ENCODE measurements at places on chromosomes 11 and 22.
A peak's percentile ranks its signal among the peaks of the same experiment; 100 is the strongest.

DNA sequence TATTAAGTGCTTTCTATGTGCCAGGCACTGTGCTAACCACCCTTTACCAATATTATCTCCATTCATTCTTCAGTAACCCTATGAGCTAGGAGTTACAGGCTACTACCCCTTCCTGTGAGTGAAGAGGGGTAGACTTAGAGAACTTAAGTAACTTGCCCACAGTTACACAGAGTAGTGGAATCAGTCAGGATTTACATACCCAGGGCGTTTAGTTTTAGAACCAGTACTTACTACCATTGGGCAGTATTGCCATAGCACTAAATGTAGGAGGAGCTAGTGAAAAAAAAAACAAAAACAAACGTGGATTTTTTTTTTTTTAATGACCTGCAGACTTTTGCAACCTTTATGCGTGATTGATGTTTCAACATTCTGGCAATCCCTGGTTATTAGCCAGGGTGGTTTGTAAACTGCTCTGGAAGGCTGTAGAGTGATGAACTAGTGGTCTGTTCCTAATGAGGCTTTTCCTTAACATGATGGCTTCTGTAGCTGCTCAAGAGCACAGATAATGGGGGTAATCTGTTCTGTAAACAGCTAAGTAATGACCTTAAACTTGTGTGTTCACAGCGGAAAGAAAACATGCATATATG, 11.4 kb downstream of the TBCEL start:
- DNase-seq = no peak

DNA sequence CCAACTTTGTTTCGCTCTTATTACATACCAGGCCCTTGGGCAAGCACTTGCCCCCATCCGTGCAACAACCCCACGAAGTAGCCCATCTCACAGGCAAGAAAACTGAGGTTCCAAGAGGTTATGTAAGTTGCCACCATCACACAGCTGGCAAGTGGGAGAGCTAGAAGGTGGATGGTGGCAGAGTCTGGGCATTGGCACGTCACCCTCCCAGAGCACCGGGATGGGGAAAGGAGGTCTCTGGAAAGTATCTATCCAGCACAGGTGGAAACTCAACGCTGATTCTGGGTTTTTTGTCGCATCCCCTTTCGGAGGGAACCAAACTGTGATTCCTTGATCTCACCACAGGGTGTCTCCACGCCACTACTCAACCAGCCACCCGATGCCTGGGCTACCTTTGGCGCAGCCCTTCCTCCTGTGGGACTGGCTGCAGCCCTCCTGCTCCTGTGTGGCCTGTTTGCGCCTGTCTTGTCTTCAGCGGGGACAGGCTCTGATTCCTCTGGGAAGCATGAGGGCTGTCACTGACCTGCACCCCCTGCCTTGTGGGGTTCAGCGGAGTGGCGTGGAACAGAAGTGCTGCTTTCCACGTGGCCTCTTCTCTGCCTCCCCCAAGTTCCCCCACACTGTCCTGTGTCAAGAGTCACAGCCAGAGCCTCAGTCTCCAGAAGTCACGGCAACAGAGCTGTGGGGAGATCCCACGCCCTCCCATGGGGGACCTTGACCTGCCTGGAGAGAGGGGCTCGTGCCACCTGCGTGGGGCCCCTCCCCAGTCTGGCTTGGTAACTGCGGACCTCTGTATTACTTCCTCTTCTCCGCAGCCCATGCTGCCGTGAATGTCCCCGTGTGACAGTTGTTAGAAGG, 34.4 kb upstream of the TRIM29 start:
- no peak for DNase-seq

GRCh38 chr11:72738199-72739141, 13.7 kb downstream of the ARAP1 start:
- no peak for DNase-seq

DNA sequence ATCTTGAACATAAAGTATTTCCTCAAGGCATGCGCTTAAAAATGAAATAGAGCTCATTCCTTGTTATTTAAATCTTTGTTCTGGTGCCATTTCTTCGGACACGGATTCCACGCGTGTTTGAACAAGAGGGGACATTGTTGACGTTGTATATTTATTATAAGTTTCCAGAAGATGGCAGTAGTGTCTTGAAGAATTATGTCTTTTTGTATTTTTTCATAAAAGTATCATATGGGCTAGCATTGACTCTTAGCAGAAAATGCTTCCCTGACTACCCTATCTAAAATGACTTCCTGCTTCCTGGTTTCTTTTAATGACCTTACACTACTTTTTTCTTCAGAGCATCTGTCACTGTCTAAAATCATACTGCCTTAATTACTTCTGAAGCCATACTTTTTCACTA, 20.4 kb downstream of the BIRC2 start:
- DNase-seq = no peak

DNA sequence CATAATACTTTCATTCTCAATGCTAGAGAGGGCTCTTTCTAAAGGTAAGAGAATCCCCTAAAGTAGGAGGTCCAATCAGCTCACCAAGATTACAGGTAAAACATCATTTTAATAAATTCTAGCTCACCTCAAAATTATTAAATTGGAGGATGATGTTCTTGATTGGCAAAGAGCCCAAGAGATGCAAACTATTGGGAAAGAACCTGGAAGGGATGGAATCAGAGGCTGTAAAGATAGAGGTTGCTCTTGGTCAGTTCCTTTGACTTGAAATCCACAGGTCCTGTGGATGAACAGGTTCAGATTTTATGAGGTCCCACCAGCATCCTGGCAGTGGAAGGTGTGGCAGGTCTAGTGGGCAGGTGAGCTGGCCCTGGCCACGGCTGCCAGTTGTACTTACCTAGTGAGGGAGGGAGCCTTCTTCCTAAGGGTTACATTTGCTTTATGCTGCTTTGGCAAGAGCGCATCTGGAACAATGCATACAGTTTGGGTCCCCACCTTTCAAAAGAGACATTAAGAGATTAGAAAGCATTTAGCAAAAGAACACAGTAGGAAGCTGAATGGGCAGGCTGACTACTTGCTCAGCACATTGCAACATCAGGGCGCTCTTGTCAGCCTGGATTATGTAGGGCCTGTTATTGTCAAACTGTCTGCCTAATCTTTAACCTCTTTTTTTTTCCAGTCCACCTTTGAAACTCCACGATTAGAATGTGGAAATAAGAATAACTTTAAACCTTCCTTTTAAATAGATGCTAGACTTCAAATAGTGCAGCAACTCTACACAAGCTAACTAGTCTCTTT, 97.0 kb downstream of the RDX start:
- DNase-seq = no peak

- no peak for DNase-seq
These were observed 796.3 kb upstream of the RAG2 start for GRCh38 chr11:37394236-37394870.

GRCh38 chr11:101442171-101442570, 141.6 kb downstream of the TRPC6 start:
- no peak for DNase-seq

- DNase-seq = no peak
These were observed 5.9 kb upstream of the HMOX1 start for GRCh38 chr22:35375031-35375430.

DNA sequence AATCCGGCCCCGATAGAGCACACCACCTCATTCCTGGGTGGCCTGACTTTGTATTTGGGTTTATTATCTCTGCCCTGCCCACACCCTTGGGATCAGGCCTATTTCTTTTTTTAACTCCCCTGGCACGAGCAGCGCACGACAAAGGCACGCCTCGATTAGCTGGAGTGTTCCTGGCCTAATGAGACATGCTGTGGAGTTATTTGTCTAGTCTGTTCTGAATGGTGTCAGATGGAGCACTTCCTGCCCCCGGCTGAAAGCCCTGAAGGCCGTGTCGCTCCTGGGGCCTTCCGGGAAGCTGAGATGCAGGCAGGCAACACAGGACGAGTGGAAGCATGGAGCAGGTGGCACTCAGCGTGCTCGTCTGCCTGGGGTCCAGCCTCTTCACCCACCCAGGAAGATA, 47.1 kb downstream of the LARGE1 start:
- DNase-seq = no peak

- DNase-seq = no peak
These were observed 116.4 kb downstream of the APOL5 start for GRCh38 chr22:35834061-35834460.

- DNase-seq = no peak
These were observed 14.9 kb downstream of the KDELR3 start for GRCh38 chr22:38482662-38483308.

- no peak for DNase-seq
These were observed 11.3 kb downstream of the FADS3 start for GRCh38 chr11:61880031-61880430.

DNA sequence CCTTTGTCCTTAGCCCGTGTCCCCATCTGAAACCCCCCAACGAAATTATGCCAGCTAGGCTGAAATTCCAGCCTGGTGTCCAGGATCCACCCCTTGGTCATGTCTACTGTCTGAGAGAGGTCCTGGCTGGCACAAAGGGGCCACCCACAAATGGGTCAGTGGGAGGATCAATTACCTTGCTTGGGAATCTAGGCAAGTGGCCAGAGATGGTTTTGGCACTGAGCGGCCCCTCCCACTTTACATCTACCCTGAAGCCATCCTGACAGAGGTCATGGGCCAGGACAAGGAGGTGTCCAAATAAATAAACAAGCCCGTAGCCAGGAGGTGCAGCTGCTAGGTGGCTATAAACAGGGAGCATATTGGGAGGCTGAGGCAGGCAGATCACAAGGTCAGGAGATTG, 311.5 kb downstream of the MN1 start:
- no peak for DNase-seq

GRCh38 chr11:82747471-82747870, 13.8 kb upstream of the FAM181B start:
- no peak for DNase-seq

GRCh38 chr11:9396310-9396709, 11.9 kb downstream of the IPO7 start:
- DNase-seq = no peak

- DNase-seq = peak; percentile 71
These were observed 1.9 kb downstream of the TIRAP start for GRCh38 chr11:126284829-126285228.

DNA sequence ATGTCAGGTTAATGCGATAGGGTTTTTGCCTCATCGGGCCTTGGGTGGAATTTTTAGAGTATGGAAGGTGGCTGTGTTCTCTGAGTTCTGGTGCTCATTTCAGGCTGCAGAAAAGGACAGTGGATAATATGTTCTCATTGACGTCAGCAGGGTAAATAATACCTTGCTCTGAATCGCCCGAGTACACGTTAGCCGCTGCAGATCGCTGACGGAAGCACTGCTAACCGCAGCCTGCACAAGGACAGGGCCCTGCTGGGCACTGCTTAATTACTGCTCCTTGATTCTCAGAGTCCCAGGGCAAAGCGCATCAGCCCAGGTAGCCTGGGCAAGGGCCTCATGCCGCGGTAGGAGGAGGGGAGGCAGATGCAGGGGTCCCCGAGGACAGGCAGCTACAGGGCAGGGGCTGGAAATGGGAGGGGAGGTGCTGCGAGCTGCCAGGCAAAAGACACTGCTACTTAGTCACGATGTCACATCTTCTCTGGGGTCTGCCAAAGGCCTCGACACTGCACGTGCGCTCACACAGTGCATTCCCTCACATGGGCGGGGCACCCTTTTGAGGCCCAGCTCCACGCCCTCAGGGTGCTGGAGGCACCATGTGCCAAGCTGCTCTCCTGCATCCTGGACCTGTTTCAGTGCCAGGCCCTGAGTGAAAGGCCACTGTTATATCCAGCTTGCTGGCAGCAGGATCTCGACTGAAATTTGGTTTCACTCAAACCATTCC, 35.2 kb downstream of the PPP2R1B start:
- DNase-seq = no peak

DNA sequence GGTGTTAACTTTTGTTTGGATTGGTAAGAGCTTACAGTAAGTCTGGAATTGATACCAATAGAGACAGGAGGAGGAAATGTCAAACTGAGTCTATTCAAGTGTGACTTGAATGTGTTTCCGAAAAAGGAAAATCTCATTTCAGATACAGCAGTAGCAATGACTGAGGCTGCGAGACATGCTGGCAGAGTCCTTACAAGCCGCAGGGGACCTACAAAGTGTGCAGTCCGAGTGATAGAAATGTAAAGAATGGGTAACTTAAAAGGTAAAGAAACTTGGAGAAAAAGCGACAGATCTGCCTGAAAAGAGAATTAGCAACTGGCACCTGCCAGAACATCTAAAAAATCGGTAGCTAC, 444 bp downstream of the CWF19L2 start:
- DNase-seq = no peak

DNA sequence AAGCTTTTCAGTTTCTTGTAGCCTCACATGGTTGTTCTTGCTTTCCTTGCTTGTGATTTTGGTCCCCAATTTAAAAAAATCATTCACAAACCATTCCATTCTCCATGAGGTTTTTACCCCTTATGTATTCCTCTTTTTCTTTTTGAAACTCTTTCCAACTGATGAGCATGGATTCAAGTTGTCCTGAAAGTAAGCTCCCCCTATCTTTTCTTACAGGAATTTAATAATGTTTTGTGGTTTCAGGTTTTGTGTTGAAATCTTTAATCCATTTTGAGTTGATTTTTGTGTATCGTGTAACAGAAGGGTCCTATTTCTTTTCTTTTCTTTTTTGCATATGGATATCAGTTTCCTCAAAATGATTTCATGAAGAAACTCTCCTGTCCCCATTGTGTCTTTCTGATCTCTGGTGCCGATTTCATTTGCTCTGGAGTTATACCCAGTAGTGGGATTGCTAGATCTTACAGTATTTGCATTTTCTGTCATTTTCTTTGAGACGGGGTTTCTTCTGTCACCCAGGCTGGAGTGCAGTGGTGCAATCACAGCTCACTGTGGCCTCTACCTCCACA, 58.5 kb downstream of the LRRC74B start:
- no peak for DNase-seq

GRCh38 chr11:118060081-118060661, 16.7 kb upstream of the TMPRSS4 start:
- no peak for DNase-seq

DNA sequence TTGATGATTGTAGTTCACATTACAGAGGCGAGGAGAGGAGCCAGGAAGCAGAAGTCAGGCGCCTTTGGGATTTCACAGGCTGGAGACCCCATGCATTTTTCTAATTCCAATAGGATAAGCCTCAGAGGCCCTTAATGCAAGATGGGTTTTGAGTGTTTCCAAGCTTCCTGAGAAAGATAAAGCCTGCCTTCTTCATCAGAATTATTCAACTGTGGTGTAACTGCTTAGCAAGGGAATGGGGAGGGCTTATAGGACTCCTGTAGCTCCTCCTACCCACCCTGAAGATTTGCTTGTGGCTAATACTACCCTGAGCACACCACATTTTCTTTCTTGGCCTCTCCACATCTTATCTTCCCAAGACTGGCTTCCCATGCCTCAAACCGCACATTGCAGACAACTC, 151.1 kb upstream of the ISX start:
- no peak for DNase-seq

DNA sequence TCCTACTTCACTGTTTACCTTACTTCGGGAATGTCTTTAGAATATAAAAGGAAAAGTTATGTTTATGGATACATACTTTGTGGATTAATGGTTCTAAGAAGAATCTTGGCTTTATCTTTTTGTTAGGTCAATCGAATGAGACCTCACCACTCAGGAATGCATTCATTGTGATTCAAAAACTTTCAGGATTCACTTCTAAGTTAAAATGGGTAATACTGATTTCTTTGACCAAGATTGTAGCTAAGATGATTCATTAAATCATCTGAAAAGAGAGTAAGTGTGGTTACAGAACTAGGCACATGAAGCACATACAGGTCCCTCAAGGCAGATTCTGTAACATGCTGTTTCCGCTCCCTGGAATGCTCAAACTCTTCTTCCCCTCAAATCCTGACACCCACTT, 716.4 kb downstream of the KCNA4 start:
- no peak for DNase-seq
